ENCODE measurements at places on chromosomes 3 and 15.

DNA sequence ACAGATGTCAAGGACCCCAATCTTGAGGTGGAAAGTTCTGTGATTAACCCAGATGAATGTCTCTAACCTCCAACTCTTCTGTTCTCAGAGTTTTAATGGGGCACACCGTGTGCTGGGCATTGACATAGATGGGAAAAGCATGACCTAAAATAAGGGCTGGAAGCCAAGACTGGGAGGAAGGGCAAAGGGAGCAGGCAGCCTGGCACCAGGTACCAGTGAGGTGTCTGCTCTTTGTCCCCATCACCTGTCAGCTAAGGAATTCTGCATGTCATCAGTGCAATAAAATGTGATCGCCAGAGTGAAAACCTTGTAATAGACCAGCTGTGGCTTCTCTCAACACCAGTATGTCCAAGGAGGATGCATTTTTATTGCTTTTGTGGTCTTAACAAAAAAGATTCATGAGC, 143.5 kb upstream of the TPM1 start:
- DNase-seq = no peak

GRCh38 chr15:55496716-55497115, 11.3 kb downstream of the DNAAF4 start:
- no peak for DNase-seq

DNA sequence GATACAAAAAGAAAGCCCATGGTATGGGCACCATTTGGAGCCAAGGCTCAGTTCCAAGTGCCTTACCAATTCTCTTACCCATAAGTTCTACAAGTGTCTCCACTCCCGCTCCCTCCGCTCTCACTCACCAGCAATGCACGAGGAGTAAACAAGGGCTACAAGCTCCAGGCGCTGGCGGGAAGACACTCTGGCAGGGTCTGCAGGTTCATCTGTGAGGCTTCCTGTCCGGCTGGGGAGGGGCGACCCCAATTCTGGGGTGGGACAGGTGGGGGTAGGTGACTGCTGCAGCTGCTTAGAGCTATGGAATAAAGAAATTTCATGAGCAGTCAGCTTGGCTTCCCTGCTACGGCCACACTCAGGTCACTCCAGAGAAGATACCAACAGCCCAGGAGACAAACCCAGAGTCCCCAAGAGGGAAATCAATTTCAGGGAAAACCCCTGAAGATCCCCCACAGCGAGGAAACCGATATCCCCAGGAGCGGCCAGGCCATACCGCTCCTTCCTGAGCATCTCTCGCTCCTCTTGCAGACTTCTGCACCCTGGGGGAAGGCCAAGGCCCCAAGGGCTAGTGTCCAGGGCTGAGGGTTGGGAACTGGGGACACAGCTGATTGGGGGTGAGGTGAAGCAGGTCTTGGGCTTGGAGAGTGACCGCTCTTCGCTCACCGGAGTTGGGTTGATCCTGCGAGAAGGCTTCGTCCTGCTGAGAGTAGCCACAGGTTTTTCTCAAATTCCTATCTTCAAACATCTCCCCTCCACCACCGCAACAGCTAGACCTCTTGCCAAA, 1.4 kb downstream of the CDAN1 start:
- DNase-seq = no peak

- no peak for DNase-seq
Measured at GRCh38 chr15:55685286-55685685, 57.7 kb downstream of the PRTG start.

DNA sequence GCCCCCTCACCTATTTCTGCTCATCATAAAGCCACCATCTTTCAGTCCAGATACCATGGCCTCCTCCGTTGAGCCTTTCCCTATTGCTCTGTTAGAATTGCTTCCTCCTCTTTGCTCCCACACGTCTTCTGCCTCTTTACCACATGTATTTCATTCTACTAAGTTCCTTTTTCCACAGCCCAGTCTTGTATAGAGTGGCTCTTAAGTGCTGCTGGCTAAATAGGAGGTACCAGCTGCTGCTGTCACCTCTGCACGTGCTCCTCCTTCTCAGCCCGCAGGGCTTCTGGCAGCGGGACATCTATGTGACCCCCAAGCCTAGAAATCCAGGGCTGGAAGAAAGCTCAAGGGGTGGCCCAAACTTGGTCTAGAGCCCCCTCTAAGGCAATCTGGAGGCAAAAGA, 38.8 kb upstream of the PLXND1 start:
- DNase-seq = no peak

DNA sequence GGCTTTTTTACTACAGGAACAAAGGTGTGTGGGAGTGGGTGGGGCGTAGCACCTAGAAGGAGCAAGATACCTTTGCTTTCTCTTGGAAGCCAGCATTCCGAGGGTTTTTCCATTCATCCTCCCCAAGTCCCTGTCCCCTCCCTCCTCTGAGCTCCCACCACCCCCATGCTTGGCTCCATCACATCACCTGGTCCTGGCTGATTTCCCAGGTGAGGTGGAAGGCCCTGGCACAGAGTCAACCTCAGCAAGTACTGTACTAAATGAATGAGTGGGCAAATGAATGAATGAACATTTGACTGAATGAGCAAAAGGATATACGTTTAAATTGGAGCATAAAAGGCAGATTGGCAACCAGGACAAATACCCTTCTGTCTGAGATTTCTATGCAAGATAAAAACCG, 45.4 kb downstream of the DZIP1L start:
- DNase-seq = no peak

DNA sequence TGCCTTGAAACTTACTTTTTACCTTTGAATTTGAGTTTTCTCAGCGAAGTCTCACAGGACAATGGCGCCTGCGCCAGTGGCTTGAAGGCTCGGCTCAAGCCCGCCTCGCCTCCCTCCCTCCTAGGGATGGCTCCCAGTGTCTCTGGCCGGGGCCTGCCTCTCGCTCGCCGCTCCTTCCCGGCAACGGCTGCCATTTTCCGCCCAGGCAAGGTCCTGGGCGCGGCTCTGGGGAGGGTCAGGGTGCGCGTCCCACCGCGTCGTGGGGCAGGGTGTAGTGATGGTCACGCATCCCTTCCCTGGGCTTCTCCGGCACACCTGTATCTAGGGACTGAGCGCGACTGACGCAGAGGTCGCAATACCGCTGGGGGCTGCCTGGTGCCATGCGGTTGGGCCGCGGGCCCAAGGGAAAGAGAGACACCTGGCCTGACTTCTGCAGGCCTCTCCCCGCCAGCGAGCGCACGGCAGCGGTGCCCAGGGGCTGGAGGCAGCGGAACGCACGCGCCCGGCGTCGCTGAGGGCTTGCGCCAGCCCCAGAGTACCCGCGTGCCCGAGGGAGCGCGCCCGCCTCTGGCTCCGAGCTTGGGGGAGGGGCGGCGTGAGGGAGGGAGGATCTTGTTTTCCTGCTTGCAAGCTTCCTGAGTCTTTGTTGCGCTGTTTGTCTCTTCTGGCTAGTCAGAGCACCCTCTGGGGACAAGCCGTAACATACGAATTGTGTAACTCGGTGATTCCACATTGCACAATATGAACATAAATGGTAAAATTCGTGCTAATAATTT, 20.7 kb upstream of the FEM1B start:
- DNase-seq = peak; percentile 83

DNA sequence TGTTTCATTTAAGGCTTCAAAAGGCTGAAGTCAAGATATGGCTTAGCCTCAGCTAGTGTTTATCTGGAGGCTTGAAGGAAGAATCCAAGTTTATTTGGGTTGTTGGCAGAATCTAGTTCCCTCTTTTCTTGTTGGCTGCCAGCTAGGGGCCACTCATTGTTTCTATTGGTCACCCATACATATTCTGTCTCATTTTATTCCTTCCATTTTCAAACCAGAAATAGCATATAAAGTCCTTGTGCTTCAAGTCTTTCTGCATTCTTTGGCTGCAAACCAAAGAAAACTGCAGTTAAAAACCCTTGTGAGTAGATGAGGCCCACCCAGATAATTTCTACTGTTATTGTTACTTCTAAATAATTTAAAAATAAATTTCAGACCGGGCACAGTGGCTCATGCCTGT, 301.7 kb downstream of the OXSM start:
- DNase-seq = no peak

DNA sequence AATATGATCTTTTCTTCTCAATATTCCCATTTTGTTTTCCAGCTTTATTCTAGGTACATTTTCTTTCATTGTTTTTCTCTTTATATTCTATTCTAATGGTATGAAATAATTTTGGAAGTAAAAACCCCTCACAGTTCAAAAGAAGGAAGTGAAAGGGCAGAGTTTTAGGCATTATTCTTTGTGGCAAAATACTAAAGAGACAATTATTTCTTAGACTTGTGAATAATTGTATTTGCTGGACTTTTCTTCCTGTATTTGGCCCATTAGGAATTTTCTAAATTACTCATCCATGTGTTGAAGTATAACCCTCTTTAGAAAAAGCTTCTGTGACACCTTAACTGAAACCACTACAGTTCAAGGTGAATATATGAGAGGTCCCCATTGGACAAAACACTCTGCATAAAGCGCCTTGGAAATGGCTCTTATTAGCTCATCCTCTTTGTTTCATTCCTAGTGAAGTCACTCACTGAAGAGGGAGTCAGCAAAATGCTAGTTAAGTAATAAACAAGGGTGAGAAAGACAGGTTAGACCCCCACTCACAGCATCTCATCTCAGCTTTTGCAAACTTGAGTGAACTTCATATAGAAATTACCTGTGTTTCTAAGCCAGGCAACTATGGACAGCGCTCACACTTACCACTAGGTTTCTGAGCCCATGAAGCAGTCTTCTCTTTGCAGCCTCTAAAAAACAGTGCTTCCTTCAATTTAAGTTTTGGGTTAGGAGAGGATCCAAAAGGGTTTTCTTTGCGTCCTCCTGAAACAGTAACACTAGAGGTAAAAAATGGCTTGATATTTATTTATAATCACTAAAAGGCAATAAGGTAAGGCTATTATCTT, 327.5 kb downstream of the ARPP21 start:
- DNase-seq = no peak

DNA sequence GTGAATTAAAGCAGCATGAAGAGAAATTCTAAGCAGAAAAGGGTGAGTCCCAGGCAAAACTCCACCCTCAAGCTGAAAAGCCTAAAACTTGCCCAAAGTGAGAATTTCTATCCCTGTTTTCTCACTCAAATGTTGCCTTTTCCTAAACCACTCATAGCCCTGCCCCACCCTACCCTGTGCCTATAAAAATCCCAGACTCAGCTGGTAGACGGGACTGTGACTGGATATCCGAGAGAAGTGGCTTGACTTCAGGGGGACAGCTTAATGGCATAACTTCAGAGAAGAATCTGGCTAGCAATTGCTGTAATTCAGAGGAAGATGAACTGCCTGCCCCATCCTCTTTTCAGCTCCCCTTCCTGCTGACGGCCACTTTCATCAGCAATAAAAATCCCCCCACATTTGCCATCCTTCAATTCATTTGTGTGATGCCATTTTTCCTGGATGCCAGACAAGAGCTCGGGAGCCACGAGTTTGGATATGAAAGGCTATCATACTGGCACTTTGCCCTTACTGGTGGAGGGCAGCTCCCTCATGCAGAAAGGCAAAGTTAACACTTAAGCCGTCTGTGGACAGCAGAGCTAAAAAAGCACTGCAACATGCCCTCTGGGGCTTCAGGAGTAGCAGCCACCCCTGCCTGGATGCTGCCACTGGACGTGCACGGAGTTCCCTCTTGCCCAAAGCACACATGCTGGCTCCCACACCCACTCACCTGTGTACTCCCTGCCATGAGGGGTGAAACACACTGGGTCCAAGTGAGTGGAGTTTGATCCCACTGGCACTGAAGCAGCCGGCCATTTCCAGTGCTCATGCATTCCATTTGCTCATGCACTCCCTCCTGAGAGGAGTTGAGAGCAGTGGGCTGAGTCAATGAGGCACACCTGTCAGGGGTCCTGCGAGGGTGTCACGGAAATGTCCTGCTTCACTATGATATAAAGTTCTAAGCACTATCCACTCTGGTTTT, 670.6 kb downstream of the PLOD2 start:
- no peak for DNase-seq

DNA sequence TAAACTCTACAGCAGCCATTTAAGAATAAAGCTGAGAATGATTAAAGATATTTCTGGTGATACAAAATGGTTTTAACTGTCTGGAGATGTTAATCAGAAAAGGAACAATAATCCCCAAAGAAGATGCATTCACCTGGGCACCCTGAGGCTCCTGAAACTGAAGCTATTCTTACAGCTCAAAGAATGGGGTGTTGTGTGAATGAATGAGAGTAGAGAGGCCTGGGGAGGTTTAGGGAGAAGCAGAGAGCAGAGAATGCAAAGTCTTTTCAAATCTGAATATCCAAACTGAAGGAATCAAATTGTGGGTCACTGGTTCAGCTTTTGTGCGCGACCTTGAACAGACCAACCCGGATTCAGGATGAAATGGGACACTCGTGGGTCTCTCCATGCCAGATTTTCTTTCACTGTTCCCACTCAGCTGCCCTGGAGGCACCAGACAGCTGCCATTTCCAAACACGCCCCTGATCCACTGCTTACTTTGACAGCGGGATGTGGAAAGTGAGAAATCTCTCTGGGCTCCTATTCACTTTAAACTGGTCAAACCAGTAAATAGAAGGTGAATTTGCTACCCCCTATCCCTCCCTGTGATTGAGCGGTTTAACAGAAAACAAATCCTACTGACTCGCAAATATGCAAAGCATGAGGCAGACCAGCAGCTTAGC, 485.5 kb upstream of the THBS1 start:
- no peak for DNase-seq

DNA sequence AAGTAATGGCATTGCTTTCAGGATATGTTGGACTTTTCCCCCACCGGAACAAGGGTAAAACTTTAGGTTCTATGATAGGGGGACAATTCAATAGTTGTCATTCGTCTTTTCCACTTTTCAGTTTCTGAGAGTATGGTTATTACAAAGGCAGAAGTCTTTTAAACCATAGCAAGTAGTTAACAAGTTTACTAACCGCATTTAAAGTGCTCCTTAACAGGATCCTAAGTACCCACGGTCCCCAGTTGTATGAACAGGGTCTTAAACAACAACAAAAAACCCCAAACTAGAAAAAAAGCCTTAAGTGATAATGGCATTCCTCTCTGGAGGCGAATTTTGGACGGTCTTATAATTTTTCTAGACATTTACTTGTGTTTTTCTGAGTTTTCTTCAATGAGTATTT, 831 bp downstream of the IFT57 start:
- no peak for DNase-seq

- no peak for DNase-seq
Measured at GRCh38 chr3:143252931-143253330, 133.4 kb downstream of the CHST2 start.

DNA sequence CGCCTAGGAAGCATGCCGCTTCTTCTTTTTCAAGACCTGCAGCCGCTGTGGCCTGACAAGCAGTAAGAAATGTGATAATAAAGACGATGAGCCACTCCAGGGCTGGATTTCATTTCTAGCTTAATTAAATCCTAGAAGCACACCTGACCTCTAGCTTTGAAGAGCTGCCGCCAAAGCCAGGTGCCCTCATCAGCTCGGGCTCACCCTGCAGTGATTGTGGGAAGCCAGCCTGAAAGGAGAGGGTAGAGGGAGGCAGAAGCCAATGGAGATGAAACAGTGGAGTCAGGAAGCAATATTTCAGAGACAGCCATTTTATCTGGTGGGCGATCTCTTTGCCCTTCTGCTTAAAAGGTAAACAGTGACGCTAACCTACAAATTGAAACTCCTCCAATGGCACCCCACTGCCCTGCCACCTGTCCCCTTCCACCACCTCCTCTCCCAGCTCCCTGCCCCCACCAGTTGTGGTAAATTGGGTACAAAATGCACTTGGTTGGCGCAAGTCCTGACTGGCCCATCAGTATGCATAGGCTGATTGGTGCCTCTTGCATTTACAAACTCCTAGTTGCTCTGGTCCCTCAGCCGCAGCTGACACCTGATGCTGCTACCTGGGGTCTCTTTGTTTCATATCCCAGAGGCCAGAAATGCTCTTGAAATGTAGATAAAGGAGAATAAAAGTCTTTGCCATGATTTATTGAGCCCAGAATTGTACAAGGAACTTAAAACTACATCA, 385.3 kb downstream of the PDCD6IP start:
- DNase-seq = peak; percentile 81

Data from NCI-H1417 treated with DMSO at 0.1 percent for 48 hours (cell line).